ENCODE measurements at places on chromosomes 1 and 21. TPM values are rescaled to one million over a fixed set of nuclear protein-coding genes. Genes with fewer than 3 reads are reported as not detected.

NCF2 gene
- total RNA-seq: 2.9 TPM

ADAR gene
- 220 TPM for total RNA-seq

TMEM52 gene
- 0.28 TPM for total RNA-seq

TRIM58 gene
- total RNA-seq: 0.21 TPM

CLCA4 gene
- total RNA-seq: not detected

CR1L gene
- not detected for total RNA-seq

SPRR1B gene
- total RNA-seq: not detected

RCC2 gene
- 50.4 TPM for total RNA-seq

OVAAL gene
- total RNA-seq: not detected

TAF1A gene
- total RNA-seq: 12.3 TPM

S100A1 gene
- total RNA-seq: not detected

C1orf87 gene
- total RNA-seq: not detected

NPL gene
- 4.2 TPM for total RNA-seq

DNAI4 gene
- total RNA-seq: 11.7 TPM

CLCA1 gene
- 0.12 TPM for total RNA-seq

CRYAA gene
- total RNA-seq: not detected

LBR gene
- total RNA-seq: 118 TPM

DNA sequence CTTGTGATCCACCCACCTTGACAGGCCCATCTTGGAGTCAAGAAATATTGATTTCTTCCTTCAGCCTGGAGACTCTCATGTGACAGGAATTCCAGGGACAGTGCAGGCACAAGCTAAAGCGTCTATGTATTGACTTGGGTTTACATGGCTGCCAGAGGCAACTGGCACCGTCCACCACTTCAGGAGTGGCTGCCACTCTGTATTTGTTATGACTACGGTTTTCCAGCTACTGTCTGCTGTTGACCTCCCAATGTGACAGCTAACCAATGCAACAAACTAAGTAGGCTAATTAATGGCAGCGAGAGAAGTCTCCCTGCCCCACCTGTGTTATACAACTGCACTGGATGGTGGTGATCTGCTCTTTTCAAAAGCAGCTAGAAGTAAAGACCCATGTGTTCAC, 56.9 kb downstream of the CD58 start:
- DNase-seq: no peak

DNA sequence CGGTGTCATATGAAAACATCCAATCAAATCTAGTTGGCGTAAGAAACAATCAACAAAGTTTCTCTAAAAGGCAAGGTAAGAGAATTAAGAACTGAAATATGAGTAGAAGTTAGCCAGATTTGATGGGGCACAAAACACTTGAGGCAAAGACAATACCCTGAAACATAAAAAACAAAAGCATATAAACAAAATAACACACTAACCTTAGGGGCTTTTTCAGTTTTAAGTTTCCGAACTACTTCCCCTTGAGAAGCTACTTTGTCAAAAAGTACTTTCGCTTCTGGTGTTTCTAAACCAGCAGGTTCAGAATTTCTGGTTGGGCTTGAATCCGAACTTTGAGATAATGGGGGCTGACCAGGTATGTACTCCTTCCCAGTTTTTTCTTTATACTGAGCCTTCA, 57.9 kb downstream of the EPRS1 start:
- no peak for DNase-seq

GRCh38 chr1:72757843-72758242, 475.5 kb upstream of the NEGR1 start:
- DNase-seq: no peak

- peak; percentile 68 for DNase-seq
Observed at GRCh38 chr1:228664399-228664914, 70.8 kb upstream of the RHOU start.

GRCh38 chr21:42848932-42849758, 30.2 kb downstream of the WDR4 start:
- DNase-seq: no peak

DNA sequence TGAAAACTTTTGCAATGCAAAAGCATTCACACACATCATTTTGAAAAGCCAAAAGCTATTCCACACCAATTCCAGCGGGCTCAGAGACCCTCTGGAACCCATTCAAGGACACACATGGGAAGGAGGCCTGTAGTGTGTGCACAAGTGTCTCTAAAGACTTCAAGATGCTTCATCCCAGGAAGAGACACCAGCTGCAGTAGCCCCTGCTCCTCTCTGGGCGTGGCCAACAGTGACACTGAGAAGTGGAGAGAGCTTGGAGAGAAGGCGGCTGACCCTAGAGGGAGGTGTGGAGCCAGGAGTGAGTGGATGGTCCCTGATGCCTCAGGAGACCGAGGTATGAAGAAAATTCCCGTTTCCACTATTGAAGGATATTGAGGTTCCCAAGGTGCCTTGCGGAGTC, 14.9 kb upstream of the TNNI1 start:
- no peak for DNase-seq

GRCh38 chr1:159936273-159936904, 9.0 kb downstream of the IGSF9 start:
- DNase-seq: peak; percentile 44

DNA sequence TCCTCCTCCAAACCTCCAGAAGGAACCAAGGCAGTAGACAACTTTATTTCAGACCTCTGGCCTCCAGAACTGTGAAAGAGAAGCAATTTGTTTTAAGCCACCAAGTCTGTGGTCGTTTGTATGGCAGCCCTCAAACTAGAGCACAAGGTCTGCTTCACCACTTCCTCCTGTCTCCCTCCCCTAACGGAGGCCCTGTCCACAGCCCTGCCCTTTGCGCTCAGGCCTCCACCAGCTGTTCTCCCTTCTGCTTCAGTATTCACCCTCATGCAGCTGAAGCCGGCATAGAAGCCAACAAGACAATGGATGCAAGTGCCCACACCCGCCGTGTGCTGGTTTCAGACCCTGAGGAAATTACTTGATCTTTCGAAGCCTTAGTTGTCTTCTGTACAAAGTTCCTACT, 364.1 kb downstream of the HHAT start:
- no peak for DNase-seq

DNA sequence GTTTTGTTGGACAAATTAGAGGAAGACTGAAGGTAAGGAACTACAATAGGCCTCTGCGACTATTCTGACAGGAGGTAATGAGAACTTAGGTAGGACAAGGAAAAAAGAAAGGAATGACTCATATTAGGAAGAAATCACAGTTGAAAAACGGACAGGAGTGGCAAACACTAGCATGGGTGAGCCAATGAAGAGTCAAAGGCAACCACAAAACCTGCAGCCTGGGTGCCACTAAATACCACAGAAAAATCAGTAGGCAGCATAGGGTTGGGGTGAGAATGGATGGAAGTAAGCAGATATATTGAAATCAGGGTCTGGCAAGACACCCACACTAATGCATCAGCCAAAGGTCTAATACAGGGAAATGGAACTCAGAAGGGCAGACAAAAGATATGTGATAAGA, 10.0 kb downstream of the RBM34 start:
- DNase-seq: no peak

- DNase-seq: no peak
Observed at GRCh38 chr1:198449727-198450433, 90.6 kb downstream of the ATP6V1G3 start.

DNA sequence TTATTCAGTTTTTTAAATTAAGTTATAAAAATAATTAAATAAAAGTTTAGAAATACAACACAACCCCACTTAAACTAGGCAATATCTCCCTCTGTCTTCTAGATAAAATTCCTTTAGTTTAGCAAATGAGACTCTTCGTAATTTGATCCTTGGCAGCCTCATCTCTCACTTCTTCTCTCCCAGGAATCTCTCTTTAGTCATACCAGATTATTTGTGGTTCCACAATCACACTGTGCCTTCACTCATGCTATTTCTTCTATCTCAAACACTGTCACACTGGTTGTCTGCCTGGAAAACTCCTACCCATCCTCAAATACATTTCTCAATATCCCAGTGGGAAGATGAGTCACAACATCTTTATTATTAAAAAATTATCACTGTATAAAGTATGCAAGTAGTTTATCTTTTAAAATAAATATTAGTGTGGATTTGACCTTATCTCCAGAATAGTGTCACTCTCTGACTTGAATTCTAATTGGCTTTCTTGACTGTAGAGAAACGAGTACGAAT, 195.5 kb downstream of the KCNH1 start:
- no peak for DNase-seq

- peak; percentile 70 for DNase-seq
Observed at GRCh38 chr21:45596704-45597318, 46.7 kb upstream of the PCBP3 start.

GRCh38 chr1:1274299-1274930, 761 bp upstream of the UBE2J2 start:
- DNase-seq: no peak

DNA sequence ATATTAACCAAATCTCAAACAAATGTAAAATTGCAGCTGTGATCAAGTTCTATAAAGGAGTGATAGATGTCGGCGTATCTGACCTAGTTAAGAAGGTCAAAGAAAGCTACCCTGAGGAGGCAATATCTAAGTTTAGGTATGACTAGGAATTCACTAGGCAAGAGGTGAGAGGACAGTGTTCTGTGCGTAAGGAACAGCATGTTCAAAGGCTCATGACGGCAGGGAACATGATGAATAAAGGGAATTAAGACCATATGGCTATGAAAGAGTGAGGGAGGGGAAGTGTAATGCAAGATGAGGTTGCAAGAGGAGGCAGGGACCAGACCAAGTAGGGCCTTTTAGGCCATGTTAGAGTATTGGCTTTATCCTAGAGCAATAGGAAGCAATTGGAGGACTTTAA, 8.6 kb downstream of the LIX1L start:
- no peak for DNase-seq

GRCh38 chr1:116919802-116920201, 10.1 kb downstream of the PTGFRN start:
- no peak for DNase-seq

DNA sequence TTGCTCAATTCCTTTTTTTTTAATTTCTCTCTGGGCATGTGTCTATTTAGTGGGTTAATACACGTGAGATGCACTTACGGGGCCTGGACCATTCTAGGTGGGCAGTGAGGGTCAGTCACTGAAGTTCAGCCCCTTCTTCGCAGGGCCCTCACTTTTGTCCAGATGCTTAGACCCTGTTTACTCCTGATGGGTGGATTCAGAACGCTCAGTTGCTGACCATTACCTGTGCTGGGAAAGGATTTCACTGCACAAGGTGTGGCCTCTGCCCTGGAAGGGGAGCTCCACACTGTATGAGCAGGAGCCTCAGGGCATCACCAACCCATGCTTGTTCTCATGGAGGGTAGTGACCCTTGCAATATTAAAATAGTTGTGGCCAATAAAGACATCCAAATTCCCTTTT, 4.5 kb downstream of the PRAMEF12 start:
- DNase-seq: no peak

GRCh38 chr1:184222652-184223052, 164.2 kb upstream of the C1orf21 start:
- peak; percentile 14 for DNase-seq

DNA sequence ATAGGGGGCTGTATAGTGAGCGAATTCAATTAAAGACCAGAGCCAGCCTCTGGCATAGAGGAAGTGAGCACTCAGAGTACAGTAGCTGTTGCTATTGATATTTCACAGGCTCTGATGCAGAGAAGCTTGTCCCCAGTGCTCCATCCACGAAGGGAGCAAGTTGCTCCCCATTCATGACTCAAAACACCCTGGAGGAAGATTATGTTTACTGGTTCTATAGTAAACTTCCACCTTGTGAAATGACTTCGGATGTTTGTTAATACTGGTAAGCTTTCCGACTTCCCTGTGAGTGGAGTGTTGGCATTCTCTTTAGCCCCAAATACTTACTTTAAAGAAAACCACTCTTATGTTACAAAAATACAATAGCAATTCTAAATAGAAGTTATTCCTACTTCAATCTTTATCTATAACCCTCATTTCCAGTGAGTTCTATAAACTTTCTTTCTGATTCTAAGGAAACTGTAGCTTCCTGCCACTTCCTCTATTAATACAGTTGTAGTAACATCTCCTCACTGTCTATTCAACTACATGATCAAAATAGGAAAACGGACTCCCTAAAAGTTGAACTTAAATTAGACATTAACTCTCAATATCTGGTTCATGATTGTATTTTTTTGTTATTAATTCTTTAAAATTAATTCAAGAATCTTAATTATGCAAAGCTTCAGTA, 46.4 kb downstream of the ZNF281 start:
- no peak for DNase-seq

GRCh38 chr1:48202030-48202752, 20.3 kb upstream of the SLC5A9 start:
- no peak for DNase-seq

- DNase-seq: no peak
Observed at GRCh38 chr1:22694172-22694571, 16.5 kb upstream of the EPHB2 start.

GRCh38 chr1:1038694-1039093, 18.8 kb downstream of the AGRN start:
- no peak for DNase-seq

GRCh38 chr1:99305626-99306025, 41.3 kb downstream of the PLPPR4 start:
- DNase-seq: no peak

DNA sequence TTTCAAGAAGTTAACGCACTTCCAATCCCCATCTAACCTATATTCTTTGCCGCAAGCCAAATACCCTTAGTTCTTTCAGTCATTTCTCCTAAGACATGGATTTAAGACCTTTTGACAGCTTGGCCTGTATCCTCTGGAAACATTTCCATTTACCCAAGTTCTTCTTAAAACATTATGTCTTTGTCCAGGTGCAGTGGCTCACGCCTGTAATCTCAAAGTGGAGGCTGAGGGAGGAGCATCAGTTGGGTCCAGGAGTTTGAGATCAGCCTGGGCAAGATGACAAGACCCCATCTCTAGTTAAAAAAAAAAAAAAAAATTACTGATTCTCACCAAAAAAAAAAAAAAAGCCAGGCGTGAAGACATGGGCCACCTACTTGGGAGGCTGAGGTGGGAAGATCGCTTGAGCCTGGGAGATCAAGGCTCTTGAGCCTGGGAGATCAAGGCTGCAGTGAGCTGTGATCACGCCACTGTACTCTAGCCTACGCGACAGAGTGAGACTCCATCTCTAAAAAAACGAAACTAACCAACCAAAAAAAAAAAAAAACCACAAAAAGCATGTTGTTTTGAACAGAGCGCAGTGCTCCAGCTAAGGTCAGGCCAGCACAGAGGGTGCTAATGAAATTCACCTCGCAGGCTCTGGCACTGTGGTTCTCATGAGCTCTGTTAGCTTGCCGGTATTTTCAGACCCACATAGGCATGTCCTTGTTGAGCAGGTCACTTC, 36.0 kb downstream of the NUAK2 start:
- DNase-seq: peak; percentile 65

GRCh38 chr1:247013391-247013790, 5.5 kb upstream of the ZNF695 start:
- DNase-seq: no peak

GRCh38 chr1:228860911-228861831, 125.9 kb downstream of the RHOU start:
- DNase-seq: no peak

GRCh38 chr1:160907976-160908375, 23.0 kb upstream of the ITLN1 start:
- no peak for DNase-seq

- DNase-seq: no peak
Observed at GRCh38 chr1:156021093-156021428, 310 bp upstream of the SSR2 start.

DNA sequence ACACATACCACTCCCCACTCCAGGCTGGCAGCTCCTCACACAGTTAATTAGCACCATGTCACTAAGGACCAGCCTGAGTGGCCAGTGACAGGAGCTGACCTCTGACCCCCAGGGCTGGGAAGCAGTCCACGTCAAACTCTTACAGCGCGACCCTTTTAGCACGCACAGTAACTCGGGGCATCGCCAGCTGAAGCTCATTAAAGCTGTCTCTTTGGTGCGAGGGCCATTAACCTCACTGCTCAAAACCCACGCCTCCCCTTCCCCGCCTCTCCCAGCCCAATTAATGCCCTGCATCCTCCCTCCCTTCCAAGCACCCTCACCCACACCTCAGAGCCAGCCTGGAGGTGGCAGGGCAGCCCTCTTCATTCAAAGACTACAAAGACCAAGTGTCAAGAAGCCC, 31.7 kb downstream of the DMAP1 start:
- no peak for DNase-seq

Measured in T-cell (primary cell).